ENCODE measurements at places on chromosomes 11 and 22.

DNA sequence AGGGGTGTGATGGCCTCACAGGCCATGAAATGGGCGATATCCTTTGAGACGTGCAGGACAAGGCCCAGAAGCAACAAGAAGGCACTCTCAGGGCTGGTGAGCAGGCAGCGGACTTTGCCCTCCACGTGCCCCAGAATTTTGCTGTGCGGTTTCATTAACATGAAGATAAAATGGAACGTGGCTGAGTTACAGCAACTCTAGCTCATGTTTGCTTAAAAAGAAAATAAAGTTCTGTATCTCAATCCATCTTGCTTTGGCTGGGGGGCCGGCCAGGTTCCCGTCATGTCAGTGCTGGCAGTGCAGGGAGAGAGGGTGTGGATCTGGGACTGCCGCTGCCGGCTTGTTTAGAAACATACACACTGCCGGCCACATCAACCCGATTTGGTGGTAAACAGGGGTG lies 370.1 kb downstream of the OPCML start:
- DNase-seq: no peak

DNA sequence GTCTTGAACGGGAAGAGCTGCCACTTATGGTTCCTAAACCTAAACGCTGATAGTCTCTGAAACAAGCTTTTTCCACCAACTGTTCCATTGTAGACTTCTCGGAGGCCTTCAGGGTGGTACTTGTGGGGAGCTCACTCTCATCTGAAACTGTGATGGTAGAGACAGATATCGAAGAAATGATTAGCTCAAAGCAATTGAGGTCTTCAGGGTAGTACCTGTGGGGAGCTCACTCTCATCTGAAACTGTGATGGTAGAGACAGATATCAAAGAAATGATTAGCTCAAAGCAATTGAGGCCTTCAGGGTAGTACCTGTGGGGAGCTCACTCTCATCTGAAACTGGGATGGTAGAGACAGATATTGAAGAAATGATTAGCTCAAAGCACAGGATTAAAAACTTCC lies 175.7 kb downstream of the SWAP70 start:
- DNase-seq: no peak

GRCh38 chr11:59898650-59899049 lies 20.1 kb downstream of the OOSP3 start:
- no peak for DNase-seq

- DNase-seq: no peak
Observed at GRCh38 chr11:2662024-2662312, 37.8 kb downstream of the KCNQ1OT1 start.

- no peak for DNase-seq
Observed at GRCh38 chr11:10488934-10489691, 34.0 kb downstream of the AMPD3 start.

GRCh38 chr11:66653123-66653522 lies 14.6 kb downstream of the RBM4 start:
- DNase-seq: no peak

GRCh38 chr11:25920356-25920755 lies 411.6 kb upstream of the ANO3 start:
- no peak for DNase-seq

DNA sequence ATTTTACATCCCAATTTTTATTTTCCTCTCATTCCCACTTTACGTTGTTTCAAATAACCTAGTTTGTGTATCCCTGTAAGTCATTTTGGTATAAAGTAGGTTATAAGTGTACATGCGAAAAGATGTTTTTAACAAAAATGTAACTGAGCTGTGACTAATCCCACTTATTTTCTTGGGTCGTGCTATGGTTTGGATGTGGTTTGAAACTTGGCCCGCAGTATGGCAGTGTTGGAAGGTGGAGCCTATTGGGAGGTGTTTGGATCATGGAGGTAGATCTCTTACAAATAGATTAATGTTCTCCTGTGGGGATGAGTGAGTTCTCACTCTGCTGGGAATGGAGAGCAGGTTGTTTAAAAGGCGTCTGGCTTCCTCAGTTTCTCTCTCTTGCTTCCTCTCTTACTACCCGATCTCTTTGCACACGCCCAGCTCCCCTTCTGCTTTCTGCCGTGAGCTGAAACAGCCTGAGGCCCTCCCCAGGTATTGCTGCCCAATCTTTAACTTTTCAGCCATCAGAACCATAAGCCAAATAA lies 7.2 kb downstream of the RPL27A start:
- no peak for DNase-seq

DNA sequence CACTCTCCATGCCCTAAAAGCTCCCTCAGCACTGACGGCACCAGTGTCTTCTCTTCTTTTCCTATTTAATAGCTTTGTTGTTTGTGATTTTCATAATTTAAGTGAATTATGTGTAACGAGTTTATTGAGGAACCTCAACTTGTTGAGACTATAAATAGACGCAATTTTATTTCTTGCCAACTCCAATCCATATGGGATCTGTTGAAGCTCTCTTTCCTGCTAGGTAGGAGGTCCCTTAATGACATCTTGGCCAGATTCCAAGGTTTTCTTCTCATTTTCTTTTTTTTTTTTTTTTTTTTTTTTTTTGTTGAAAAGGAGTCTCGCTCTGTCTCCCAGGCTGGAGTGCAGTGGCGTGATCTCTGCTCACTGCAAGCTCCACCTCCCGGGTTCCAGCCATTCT lies 14.2 kb downstream of the RTL6 start:
- DNase-seq: no peak

DNA sequence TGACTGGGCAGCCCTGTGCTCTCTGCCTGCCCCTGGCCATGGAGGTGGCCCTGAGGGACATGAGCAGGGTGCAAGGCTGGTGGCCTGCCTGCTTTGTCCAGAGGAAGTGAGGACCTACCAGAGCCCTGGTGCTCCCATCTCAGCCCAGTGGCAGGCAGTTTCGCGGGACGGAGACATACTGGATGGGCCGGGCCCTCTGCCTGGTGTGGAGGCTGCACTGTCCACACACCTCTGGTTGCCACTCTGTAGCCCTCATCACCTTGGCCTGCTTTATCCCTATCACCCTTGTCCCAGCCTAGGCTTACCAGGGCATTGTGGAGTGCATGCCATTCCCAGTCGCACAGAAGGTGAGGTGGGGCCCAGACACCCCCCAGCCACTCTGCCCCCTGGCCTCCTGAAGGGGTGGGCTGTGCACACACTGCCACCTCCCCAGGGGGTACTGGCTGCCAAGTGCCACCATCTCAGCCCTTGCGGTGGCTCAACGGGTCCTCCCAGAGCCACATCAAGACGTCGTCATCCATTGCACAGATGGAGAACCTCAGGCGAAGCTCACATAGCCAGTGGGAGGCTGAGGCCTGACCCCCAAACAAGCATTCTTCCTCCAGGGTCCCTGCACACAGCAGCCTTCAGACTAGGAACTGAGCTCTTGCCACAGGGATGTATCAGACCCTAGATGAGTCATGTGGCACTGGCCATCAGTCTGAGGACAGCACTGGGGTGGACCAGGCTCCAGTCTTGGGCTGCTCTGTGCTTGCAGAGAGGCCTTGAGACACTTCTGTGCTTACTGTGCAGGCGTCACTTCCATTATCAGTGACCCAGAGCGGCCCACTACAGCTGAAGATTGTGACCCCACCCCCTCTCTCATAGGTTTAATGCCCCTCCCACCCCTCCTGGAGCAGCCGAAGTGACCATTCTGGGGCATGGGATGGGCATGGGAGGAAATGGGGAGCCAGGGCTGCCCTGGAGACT lies 176.1 kb downstream of the IGLL1 start:
- DNase-seq: no peak

DNA sequence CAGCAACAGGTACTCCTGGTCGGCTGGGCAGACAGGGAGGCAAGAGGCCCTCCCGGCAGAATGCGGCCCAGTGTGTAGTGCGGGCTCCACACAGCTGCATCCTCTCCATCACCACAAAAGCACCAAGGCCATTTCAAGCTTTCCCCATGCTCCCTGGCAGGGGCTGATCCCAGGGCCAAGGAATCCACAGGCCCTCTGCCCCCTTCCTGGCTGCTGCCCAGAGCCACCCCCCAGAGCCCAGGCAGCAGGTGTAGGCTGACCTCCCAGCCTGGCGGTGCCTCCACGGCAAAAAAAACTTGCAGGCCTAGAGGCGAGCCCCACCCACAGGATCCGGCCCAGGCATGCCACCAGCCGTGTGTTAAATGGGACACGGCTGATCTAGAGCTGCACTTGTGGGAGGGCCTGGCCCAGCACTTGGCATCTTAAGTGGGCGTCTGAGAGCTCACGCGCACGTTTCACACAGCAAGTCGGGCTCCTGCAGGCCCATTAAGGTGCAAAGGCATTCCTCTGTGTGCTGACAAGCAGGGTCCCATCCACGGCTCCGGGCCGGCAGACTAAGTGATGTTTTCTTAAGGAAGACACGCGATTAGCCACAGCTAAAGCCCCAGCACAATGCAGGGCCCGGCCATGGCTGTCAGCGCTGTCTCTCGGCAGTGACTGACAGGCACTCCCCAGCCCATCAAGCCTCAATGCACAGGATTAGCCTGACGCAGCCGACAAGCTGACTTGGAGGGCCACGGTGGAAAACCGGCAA lies 19.8 kb upstream of the GNB1L start:
- no peak for DNase-seq

- no peak for DNase-seq
Observed at GRCh38 chr22:23565305-23565914, 14.7 kb downstream of the IGLL1 start.

DNA sequence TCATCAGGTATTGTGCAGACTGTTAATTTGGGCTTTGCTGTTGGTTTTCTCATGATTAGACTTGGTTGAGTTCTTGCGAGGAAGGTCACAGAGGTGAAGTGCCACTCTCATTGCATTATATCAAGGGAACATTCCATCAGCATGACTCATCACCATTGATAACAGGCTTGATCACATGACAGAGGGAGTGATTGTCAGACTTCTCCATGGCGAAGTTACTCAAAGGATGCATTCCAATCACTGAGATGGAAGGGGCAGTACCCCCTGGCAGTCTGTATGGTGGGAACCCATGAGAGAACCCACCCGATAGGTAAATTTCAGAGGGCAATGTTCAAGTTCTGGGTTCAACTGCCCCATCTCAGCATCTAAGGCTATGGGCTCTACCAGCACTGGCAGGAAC lies 19.4 kb upstream of the P2RY2 start:
- no peak for DNase-seq

DNA sequence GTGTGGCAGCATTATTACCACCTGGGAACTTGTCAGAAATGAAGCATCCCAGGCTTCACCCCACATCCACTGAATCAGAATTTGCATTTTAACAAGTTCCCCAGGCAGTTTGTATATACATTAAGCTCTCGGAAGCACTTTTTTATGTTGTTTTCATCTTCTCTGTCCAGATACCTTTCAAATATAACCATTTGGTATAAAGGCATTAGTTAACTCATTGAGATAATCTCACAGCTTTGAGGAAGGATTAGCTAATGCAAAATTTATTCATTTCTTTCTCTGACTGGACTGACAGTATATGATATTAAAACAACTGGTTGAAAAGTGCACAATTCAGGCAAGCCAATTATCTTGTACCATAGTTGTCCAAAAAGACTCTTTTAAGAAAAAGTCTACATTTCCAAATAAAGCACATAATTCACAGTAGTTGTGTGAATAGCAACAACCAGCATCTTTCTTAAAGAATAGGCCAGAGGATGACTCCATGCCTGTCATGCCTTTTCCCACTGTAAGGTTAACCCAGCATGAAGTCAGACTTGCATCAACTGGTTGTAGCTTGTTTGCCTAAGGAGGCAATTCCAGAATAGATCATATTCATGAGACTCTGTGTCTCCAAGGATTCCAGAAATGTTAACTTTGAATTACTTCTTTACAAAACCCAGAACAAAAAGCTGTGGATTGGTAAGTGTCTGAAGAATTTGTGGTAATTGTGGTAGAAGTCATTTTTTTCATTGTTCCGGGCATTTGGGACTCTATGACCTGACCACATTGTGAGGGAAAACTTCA lies 254.3 kb upstream of the SESN3 start:
- no peak for DNase-seq

- DNase-seq: no peak
Observed at GRCh38 chr11:84144531-84144930, 858.4 kb upstream of the CCDC90B start.
